Chondrocyte (in vitro differentiated cells): ENCODE measurements at places on chromosomes 16 and 17. TPM values are rescaled to one million over a fixed set of nuclear protein-coding genes. Genes with fewer than 3 reads are reported as not detected.

Gene KRT9
- not detected in 3 replicates for total RNA-seq

Gene BRIP1
- 4.2 to 7.7 TPM (median 4.3 TPM) in 3 replicates for total RNA-seq

Gene HSD11B2
- total RNA-seq, result 0.20 to 0.77 TPM in 2 of 3 replicates, not detected in the other

Gene KRT24
- total RNA-seq, result not detected in 3 replicates

Gene RHBDF1
- total RNA-seq, result 52.4 to 55.5 TPM (median 52.7 TPM) in 3 replicates

Gene HNF1B
- total RNA-seq, result 3.6 to 10.5 TPM (median 10.1 TPM) in 3 replicates

Gene TSPAN10
- total RNA-seq, result 1.7 to 2.2 TPM (median 1.8 TPM) in 3 replicates

Gene HOXB7
- total RNA-seq, result not detected in 3 replicates

Gene GLIS2
- total RNA-seq, result 58.7 to 62.8 TPM (median 61.2 TPM) in 3 replicates

DNA sequence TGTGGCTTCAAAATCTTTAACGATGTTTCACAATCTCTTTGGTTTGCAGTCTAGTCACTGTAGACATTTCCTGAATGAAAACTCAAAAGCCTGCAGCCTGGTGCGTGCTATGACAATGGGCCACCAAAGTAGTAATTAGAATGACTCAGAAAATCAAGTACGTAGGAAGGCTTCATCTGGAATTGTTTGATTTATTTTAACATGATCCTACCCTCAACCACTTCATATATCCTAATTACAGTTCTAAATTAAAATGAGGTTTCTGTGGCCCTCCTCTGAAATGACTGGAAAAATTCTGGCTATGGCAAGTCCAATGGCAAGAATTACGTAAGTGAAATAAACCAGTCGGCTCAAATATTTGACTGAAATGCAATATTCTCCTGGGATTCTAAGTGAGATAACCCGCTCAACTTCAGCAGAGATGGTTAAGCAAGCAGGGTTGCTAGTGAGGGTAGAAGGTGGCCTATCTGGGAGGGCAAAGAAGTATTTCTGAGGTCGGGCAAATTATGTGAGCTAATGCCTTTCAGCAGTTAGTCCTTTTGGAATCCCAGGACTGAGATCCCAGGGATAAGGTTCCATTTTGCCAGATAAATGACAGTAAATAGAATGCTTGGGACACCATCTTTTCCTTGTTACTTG lies 145.6 kb upstream of the MYOCD start:
- DNase-seq, result no peak

GRCh38 chr17:15465045-15465701 lies 2.2 kb downstream of the CDRT4 start:
- DNase-seq, result no peak

DNA sequence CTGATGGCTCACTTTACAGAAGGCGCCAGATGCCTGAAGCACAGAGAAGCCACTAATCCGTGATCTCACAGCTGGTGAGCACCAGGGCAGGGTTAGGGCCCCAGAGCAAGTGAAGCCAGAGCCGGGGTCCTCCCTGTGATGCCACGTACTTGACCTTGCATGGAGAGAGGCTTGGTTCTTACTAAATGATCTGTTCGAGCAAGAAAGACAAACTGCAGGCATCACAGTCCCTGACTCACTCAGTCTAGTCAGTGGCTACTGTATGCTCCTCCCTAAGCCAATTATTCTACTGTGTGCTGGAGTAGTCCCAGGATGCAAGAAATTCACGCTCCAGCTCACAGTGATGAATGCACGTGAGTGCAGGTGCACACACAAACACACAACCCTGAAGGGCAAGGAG lies 55.4 kb downstream of the SDK2 start:
- no peak for DNase-seq

DNA sequence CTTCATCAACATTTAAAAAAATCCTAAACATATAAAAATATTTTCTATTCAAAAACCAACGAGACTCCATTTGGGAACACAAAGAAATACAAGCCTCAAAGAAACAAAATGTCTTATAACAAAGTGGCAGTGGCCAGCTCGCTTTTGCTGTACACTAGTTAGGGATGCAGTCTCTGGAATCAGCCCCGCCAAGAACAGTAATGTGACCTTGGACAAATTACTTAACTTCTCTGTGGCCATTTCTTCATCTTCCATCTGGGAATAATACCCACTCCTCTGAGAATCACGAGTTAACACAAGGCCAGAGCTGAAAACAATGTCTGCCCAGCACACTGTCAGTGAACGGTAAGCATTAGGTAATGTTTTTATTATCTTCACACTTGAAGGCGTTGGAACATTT lies 5.6 kb downstream of the STAT5B start:
- DNase-seq, result no peak

GRCh38 chr16:1413684-1414531 lies 596 bp downstream of the UNKL start:
- DNase-seq, result no peak

DNA sequence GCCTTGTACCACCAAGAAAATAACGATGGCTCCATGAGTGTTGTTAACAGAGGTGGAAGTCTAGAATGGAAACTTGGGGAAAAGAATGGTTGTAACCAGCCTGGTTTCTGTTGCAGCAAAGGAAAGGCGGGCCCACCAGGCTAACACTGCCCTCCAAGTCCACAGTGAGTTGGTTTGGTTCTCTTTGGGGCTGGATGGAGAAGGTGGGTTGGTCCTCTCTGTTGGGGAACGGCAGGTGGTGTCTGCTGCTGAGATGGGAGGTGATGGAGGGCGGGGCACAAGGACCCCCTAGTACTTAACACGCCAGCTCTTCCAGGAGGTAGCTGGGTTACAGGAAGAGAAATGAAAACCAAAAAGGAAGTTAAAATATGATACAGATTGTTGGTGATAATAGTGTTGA lies 76.6 kb upstream of the PLCG2 start:
- DNase-seq, result peak; percentile 17

GRCh38 chr16:49456763-49457162 lies 83.2 kb downstream of the C16orf78 start:
- DNase-seq, result no peak

DNA sequence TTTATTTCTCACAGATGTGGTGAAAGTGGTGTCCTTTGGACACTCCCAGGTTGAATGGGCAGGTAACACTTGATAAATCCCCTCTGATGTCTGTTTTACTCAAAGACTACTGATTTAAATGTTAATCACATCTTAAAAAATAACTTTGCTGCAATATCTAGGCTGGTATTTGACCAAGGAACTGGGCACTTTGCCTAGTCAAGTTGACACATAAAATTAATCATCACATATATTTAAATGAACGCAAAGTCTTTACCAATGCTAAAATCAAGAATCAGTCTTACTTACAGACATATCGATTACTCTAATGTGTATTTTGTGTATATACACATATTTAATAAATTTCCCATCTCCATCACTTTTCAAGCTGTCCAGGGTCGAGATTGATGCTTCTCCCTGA lies 7.0 kb downstream of the MT2A start:
- no peak for DNase-seq

GRCh38 chr16:53446090-53446489 lies 11.8 kb downstream of the RBL2 start:
- no peak for DNase-seq

GRCh38 chr16:53558710-53559109 lies 55.7 kb upstream of the AKTIP start:
- no peak for DNase-seq

DNA sequence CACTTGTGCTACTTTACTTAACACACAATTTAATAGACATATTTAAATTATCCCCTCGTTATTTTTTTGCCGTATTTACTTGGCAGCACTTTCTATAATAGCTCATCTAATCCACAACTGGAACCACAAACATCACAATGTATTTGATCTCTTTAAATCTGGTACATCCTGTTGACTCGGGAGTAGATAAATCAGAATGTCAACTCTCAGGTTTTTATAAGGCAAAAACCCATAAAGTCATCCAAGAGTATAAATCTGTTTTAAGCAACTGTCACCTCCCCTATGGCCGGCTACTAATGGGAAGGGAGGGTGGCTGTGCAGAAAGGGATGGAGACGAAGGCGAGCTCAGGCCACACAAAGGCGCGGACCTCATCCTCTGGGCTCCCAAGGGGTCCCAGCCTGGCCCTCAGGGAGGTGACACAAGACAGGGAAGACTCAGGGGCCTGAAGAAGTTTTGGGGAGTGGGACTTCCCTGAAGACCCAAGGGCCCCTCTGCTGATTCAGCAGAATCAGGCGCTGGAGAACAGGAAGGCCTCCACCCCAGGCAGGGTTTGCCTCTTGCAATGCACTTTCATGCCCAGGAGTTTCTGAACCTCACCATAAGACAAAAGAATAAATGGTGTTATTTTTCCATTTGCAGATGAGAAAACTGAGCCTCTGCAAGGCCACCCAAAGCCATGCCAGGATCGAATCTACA lies 122.5 kb downstream of the ZNF423 start:
- no peak for DNase-seq

GRCh38 chr16:56935201-56935600 lies 3.3 kb downstream of the HERPUD1 start:
- no peak for DNase-seq

GRCh38 chr17:78450696-78451345 lies 72.4 kb downstream of the PGS1 start:
- no peak for DNase-seq

DNA sequence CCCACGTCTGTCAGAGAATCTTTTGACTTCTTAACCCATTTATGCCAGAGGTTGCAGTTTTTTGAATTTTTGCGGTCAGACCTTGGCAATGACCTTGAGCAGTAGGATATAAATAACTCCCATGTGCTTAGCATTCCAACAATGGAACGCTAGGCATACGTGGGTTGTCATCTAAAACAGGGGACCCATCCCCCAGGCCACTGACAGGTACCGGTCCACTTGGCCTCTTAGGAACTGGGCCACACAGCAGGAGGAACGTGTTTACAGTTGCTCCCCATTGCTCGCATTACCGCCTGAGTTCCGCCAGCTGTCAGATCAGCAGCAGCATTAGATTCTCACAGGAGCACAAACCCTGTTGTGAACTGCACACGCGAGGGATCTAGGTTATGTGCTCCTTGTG lies 76.8 kb upstream of the LGALS9 start:
- no peak for DNase-seq

- no peak for DNase-seq
Observed at GRCh38 chr16:81216114-81216513, 22.4 kb upstream of the BCO1 start.

DNA sequence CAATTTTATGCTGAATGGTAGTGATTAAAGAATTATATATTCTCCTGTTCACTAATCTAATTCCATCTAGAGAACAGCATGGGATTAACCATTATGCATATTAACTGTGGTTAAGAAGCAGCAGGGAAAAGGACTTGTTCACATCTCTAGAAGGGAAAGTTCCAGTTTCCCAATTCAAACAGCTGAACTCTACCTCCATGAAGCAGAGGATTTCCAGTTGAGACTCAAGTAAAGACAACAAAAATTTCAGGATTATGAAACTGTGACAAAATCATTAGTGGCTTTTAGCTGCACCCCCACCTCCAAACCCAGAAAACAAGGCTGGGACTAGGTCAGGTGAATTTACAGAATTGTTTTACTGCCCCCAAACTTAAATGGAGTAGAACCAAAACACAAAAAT lies 73.6 kb downstream of the USP32 start:
- DNase-seq, result no peak

DNA sequence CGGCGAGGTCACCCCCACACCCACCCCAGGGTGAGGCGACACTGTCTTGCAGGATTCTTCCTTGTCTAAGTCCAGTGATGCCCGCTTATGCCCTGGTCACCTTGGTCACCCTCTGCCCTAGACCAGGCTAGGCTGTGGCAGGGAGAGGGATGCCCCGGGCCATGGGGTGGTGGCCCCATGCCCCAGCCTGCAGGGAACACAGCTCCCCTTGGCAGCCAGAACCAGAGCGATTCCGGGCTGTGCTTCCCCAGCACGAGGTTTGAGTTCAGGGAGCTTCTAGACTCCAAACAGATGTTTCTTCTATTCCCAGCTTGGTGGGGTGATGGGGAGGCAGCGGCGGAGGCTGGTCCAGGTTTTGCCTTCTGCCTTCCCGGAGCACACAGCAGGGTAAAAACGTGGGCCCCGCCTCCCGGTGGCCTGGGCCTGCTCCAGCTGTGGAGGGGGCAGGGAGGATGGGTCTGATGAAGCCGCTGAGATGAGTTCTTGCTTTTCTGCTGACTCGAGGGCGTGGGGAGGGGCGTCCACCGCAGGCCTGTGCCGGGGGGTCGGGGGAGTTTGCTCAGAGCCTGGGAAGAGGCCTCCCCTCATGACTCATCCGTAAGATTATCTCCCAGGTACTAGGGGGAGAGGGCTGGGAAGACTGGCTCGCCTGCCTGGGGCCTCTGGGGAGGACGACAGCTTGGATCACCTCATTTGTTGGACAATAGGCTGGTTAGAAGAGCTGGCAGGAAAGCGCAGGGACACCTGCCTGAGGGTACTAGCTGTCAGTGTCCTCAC lies 15.4 kb downstream of the SMTNL2 start:
- DNase-seq, result no peak

DNA sequence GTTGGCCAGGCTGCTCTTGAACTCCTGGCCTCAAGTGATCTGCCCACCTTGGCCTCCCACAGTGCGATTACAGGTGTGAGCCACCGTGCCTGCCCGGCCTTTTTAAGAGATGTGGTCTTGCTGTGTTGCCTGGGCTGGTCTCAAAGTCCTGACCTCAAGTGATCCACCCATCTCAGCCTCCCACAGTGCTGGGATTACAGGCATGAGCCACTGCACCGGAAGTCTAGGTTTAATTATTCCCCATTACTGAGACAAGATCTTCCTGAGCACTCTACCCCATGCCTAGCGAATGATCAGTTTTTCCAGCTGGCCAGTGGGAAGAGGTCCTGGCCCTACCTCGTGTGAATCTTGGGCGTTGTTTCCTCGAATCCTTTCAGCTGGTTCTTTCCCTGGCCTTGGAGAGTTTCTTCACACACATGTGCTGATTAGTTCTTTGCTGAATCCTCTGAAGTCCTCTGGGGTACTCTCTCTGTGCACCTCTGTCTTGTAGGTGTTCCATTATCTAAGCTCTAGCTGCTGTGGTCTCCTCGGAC lies 18.9 kb downstream of the C16orf54 start:
- peak; percentile 41 for DNase-seq

- DNase-seq, result no peak
Observed at GRCh38 chr16:50980666-50981065, 170.4 kb downstream of the SALL1 start.

DNA sequence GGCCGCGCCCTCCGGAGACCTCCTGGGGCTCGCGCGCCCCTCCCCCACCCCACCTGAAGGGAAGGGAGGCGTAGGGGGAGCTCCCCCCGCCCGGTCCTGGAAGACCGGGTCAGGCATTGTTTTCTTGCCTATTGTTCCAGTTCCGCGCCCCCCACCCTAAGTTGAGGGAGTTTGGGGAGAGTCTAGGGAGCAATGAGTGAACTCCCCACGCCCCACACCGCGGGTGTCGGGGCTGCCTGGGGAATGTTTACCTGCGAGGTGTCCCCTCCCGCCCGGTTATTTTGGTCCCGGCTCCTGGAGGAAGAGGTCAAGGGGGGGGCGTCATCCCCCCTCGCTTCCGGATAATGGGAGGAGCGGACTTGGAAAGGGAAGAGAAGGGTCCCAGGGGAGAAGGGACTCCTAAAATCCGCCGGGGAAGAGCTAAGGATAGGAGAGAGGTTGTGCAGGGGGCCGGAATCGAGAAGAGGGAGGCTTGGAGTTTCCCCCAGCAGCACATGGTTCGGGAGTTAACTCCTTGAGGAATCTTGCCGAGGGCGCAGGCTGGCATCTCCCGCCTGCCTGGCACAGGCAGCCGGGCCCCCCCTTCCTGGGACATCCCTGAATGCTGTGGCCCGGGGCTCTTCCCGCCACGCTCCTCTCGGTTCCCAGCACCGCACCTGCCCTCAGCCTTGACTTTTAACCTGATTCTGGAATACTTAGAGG lies 881 bp downstream of the MLLT6 start:
- DNase-seq, result no peak
